ENCODE measurements at places on chromosomes 2 and 18.

GRCh38 chr2:57906152-57906732 is 140.4 kb upstream of the VRK2 start:
- no peak for DNase-seq

DNA sequence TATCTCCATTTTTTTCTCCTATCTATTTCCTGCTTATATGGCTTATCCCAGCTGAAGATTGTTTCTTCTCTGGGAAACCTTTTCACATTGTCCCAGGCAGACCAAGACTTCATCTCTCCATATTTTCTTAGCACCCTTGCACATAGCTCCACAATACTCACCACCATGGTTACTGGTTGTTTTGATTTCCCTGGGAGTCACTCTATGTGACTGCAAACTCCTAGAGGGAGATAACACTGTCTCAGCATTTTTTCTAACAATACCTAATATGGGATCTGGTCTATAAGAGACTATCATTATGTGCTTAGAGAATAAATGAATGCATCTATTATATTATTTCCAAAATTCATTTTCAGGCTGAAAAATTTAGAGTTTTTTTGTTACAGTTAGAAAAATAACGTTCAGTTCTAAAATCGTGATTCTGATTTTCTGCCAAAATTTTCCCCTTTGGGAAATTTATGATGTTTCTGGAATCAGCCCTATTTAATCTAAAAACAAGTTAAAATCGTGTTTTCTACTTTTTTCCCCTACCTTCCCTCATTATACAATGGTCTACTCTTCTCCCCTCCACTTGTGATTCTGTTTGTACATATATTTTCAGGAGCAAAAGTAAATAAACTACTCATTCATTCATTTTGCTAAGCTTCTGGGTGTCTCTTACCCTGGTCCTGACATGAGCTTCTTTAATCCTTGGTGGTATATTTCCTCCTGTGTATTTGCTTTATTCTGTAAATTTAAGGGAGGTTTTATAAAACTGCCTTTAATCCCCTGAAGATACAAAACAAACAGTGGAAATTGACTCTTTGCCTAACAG is 95.4 kb downstream of the HNMT start:
- no peak for DNase-seq

DNA sequence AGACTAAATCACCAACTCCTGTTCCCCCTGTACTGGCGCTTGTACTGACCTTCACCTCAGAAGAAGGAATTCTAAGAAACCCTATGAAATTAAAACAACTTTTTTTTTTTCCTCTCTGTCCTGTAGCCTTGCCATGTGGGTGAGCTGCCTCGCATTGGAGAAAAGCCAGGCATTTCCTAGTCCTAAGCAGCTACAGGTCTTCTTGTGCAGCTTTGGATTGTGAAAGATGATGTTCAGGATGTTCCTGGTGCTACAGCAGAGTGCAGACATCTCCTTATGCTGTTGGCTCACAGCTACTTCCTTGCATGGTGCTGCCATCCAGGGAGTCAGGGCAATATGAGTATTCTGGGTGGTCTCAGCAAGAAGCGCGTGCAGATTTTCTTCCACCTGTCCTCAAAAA is 11.9 kb downstream of the PIK3C3 start:
- no peak for DNase-seq

GRCh38 chr2:43228756-43229659 is 2.6 kb upstream of the ZFP36L2 start:
- DNase-seq, result no peak

GRCh38 chr2:138271467-138271866 is 230.1 kb upstream of the SPOPL start:
- no peak for DNase-seq

- DNase-seq, result peak; percentile 55
Measured at GRCh38 chr2:218216674-218217359, at the start of gene ARPC2. ARPC2 (plus strand) TSS chr2:218217189; CDS start chr2:218217471, 282 bp downstream.

GRCh38 chr2:135494503-135494902 is 36.5 kb downstream of the ZRANB3 start:
- DNase-seq, result no peak

- DNase-seq, result peak; percentile 20
Measured at GRCh38 chr2:133570542-133570941, 2.3 kb upstream of the NCKAP5 start.

DNA sequence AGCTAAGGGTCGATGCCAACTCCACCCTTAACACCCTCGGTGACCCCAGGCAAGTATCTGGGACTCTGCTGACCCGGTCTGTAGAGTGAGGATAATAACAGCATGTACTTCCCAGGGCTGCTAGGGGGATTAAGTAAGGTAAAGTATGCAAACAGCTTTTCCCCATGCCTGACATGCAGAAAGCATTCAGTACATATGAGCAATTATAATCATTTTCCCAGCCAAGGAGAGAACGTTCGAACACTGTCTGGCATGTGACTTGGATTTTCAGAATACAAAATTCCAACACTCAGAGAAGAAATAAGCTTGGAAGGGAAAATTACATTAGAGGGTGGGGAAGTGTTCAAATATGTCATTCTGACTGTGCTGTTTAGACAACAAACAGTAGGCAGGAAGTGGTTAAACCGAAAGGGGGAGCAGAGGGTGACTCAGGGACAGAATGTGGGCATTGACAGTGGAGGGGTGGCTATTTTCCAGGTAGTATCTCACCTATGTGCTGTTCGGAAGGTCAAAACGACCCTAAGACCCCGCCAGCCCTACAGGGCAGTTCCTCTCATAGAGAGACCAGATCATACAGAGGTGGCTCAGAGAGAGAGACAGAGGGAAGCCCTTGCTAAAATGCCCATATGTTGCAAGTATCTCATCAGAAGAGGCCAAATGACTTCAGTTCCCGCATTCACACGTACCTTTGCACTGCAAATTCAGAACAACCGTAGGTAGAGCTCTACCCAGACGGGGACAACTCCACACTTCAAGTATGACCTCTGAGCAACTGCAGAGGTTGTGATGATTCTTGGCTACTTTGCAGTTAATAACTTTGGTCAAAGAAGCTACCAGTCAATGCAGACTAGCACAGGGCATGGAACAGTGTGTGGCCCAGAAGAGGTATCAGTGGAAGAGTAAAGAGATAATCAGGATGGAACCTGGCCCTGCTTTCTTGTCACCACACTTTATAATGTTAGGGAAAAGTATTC is 14.8 kb downstream of the ASPRV1 start:
- DNase-seq, result no peak
